Fibroblast of skin of scalp (primary cell): ENCODE measurements at places on chromosomes 1 and 21.

- peak; percentile 56 for DNase-seq
These were observed 229.6 kb upstream of the JUN start for GRCh38 chr1:59013276-59013927.

DNA sequence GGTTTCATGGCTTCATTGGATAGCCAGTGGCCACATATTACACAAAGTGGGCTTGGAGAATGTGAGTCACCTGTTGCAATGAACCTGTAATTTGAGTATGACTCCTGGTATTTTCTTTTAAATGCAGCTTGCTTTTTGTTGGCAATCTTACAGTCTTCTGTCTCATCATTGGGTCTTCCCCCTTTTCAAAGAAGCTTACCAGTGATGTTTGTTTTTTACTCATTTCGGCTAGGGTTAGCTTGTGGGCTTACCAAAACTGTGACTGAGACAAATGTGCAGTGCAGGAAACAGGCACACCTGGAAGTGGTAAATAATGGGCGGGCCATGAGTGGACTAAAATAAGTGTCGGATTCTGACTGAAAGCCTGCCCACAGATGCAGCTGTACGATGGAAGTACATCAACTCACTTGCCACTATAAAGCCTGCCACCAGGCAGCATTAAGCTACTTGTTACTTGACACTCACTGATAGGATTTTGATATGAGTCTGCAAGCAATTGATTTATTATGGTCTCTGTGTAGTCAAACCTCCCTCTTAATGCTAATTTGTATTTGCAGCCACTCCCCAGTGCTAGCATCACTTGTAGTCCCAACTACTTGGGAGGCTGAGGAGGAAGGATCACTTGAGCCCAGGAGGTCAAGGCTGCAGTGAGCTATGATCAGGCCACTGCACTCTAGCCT lies 4.2 kb downstream of the HHAT start:
- no peak for DNase-seq

DNA sequence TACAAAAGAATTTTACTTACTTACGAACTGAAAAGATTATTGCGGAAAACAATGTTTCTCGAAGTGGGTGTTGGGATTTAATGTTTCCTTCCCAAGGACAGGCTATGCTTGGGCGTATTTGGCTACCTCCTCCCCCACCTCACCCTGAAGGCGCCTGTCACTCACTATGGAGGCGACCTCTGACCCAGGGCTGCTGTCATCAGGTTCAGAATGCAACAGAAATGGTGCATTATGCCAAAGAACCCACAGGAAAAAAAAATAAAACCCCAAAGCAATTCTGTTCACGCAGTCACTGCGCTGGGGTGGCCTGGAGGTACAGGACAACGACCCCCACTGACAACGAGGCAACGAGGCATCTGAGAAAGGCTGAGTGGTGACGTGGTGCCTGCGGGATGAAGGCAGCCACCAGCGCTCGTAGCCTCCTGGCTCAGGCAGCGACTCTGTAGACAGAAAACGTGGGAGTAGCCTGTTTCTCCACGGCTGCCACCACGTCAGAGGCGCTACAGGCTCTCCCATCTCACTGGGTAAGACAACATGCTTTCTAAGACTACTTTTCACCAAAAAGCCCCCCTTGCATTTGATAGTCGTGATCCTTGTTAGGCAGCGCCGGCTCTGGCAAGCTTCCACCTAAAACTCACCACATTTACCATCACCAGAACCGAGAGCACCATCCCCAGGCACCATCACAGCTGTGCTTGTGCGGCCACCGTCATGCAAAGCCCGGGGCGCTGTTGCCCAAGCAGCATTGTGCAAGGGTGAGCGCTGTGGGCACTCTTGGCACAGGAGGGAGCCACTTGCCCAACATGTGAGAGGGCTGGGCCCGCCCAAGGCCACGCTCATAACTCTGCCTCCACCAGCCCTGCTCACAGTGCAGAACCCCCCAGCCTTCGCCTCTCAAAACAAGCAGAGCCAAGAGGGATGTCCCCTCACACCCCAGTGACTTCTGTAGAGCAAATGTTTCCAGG lies 14.3 kb downstream of the NADK start:
- DNase-seq = no peak

DNA sequence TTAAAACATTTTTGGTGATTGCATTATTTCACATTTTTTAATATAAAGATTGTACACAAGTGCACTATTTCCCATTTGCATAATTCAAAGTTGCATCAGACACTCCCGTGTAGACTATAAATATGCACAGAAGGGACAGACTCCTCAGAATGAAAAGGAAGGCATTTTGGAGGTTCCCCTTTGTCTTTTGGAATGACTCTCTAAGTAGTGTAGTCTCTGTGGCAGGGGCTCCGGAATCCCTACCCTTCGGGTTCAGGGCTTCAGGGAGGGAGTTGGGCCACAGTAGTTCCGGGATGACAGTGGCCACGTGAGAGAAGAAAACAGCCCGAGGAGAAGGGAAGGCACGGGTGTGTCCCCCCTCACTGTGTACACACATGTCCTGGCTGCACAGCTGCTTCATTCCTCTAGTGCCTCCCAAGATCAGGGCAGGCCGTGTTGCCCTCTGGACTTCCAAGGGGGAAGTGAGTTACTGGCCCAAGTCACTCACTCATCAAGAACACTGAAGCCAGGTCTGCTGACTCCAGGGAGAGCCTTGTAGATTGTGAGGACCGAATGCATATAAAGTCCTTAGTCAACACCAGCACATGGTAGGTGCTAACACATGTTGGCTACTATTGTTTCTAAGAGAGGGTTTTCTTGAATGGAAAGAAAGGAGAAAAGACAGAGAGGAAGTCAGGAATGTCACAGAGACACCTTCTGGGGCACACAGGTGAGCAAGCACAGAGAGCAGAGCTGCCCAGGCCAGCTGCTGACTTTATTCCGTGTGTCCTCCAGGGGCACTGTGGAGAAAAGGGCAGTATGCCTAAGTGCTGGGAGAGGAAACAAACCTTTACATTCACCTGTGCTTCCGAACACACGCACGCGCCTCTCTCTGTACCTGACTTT lies 39.8 kb downstream of the LHX4 start:
- DNase-seq = no peak

DNA sequence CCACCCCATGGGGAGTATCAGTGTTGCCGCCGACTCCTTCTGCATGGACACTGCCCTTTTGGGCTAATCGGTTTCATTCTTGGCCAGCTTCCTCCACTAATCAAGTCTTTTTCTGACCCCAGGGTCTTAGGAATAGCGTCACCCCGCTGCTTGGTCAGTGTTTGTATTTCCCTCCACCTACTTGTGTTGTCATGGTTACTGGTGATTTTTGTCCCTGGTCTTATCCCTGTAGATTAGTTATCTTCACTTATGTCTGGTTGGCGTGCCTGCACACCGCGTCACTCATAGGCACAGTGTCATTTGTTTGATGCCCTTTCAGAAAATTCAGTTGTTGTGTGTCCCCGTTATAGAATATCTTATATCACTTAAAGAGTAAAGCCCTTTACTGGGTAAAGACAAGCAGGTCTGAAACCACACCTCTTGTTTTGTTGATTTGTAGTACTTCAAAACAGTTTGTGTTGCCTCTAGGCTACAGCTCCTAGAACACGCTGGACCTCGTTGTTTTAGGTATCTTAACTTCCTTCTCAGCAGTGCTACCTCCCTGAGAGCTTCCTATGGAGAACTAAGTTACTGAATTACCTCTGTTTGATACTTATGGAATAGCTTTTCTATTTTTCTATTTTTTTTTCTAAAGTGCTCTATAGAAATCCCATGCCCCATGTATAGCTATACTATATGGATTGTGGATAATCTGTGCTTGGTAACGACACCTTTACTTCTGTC lies 868 bp downstream of the PPP1R12B start:
- DNase-seq = peak; percentile 22

DNA sequence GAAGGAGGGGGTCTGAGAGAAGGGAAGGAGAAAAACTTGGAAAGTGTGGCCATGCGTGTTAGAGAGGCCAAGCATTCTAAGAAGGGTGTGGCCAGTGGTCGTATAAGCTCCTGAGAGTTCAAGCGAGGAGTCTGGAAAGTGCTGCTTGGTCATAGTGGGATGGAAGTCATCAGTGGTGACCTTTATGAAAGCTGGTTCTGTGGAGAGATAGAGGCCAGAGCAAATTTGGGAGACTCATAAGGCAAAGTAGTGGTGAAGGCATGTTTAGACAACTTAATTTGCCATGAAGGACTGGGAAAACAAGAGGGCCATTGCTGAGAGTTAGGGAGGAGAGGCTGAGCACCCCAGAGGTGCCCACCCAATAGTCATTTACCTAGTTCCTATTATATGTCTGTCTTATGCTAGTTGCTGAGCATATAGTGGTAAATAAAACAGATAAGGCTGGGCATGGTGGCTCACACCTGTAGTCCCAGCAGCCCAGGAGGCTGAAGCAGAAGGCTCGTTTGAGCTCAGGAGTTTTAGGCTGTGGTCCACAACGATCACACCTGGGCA lies 1.9 kb downstream of the KLF17 start:
- no peak for DNase-seq

- peak; percentile 33 for DNase-seq
These were observed 1.1 kb upstream of the ERRFI1 start for GRCh38 chr1:8026976-8027747.

- DNase-seq = no peak
These were observed 299 bp upstream of the PROX1 start for GRCh38 chr1:213987422-213987926.
